ENCODE measurements at places on chromosomes 7 and 10.

DNA sequence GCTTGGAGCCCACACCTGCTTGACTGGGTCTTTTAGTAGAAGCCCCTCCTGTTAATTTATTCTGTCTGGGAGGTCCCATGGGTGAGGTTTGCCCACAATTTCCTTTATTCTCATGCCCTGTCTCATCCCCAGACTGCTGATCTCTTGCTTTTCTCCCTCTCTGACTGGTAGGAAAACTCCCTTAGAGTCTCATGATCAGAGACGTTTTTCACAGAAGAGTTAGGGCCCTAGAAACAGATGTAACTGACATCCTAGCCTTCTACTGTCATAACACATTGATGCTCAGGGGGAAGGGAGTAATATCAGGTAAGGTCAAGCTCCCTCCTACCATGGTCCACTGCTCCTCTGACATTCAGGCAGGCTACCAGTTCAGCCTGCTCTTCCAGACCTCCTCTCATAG, 43.7 kb upstream of the WASL start:
- DNase-seq, result no peak

- DNase-seq, result peak; percentile 69
These were observed 32.0 kb upstream of the PLEKHA1 start for GRCh38 chr10:122342293-122343134.

GRCh38 chr7:102080019-102080433, 206.6 kb upstream of the SH2B2 start:
- no peak for DNase-seq

- no peak for DNase-seq
These were observed 61.1 kb upstream of the PDCD4 start for GRCh38 chr10:110810625-110811024.

DNA sequence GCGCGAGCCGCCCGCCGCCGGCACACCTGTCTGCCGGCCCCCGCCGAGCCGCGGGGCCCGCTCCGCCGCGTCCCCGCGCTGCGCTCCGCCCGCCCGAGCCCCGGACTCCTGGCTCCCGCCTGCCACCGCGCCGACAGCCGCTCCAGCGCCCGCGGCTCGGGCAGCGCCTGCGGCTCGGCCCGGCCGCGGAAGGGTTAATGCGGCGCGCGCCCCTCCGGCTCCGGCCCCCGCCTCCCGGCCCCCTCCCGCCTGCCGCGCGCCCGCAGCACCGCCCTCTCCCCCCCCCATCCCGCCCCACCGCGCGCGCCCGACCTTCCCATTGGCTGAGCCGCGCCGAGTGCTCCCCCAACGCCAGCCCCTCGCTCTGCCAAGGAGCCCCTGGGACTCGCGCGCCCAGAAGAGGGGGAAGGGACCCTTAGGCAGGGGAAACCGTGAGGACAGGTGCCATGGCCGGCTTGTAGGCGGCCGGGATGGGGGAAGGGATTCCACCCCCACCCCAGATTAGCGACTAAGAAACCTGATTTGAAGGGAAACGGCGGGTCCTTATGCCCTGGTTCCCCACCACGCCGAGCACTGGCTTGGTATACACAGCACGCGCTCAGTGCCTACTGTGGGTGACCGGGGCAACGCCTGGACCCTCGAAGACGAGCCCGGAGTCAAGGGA, at the start of gene KCNH2:
KCNH2 (minus strand) TSS at position 196 of the 664 bp plus-strand sequence. CDS start 408 bp downstream, outside the sequence.
- no peak for DNase-seq

GRCh38 chr7:50676740-50677637, 105.7 kb downstream of the GRB10 start:
- no peak for DNase-seq

- no peak for DNase-seq
These were observed 763.4 kb downstream of the KCNMA1 start for GRCh38 chr10:76874176-76874575.

DNA sequence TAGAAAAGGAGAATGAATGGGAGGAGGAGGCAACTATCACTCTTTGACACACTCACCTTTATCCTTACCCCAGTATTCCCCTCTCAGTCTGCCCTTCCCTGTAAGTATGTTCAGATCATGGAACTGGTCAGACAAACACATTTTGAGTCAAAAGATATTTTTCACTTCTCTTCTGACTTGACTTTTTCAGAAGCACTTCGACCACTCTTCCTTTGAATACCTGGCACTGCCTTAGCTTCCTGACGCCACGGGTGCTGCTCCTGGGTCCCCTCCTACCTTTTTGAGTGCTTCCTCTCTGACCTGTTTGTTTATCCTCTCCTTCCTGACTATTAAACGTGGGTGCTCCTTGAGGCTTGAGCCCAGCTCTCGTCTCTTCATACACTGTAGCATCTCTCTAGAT, 19.8 kb upstream of the C10orf67 start:
- DNase-seq, result peak; percentile 40

- DNase-seq, result no peak
These were observed 23.3 kb downstream of the FZD1 start for GRCh38 chr7:91287371-91288084.

GRCh38 chr10:9147475-9147874, 1093.0 kb downstream of the GATA3 start:
- DNase-seq, result no peak

GRCh38 chr10:33228426-33228825, 106.0 kb downstream of the NRP1 start:
- no peak for DNase-seq

GRCh38 chr10:31921031-31921430, 7.6 kb downstream of the ARHGAP12 start:
- no peak for DNase-seq

GRCh38 chr7:106058928-106059324, 53.2 kb downstream of the SYPL1 start:
- DNase-seq, result no peak

- no peak for DNase-seq
These were observed 361.3 kb upstream of the MKI67 start for GRCh38 chr10:128487517-128487916.

DNA sequence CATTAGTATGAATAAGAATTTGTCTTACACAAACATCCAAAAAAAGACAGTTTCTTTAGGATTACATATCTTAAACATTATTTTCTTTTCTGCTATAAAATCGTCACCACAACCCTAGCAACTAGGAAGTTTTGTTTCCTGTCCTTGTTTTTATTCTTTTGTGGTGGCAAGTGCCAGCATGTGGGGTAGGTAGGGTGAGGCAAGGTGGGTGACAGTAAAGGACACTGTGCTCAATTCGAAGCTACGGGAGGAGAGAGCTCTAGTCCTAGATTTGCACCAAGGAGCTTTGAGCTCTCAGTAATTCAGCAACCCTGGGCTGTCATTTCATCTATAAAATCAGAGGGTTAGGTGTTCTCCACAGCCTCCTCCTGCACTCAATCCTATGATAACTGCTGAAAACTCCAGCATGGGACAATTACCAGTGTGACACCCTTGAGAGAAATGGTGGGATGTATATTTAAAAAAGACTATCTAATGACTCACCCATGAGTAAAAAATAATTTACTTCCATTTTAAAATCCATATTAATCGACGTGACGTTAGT, 187.1 kb downstream of the FAM107B start:
- DNase-seq, result no peak

DNA sequence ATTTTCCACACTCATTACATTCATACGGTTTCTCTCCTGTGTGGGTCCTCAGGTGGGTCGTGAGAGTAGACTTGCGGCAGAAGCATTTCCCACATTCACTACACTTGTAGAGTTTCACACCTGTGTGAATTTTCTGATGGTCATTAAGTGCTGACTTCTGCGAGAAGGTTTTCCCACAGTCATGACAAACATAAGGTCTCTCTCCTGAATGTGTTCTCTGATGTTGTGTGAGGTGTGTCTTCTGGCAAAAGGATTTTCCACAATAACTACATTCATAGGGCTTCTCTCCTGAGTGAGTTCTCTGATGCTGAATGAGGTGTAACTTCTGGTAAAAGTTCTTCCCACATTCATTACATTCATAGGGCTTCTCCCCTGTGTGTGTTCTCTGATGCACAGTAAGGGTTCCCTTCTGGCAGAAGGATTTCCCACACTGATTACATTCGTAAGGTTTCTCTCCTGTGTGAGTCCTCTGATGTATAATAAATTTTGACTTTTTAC, 15.1 kb downstream of the ZNF12 start:
- DNase-seq, result no peak

GRCh38 chr10:55410415-55410885, 609.4 kb upstream of the PCDH15 start:
- no peak for DNase-seq

DNA sequence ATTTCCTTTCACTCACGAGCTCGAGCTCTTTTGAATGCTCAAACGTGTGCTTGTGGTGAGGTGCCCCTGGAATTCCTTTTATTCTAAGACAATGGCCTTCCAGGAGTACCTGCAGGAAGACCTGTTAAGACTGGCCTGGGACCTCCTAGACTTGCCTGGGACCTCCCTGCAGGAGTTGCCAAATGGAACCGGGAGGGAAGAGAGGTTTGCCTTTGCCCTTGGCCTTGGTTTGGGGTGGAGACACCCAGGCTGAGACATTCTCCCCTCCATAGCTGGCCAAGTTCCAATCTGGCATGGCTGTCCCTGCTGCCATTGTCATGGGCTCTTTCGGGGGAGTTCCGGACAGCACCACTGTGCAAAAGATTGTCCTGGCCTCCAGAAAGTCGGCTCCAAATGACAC, 39.7 kb downstream of the DNAJB12 start:
- DNase-seq, result no peak

- no peak for DNase-seq
These were observed 22.5 kb upstream of the SH3PXD2A start for GRCh38 chr10:103877861-103878260.

DNA sequence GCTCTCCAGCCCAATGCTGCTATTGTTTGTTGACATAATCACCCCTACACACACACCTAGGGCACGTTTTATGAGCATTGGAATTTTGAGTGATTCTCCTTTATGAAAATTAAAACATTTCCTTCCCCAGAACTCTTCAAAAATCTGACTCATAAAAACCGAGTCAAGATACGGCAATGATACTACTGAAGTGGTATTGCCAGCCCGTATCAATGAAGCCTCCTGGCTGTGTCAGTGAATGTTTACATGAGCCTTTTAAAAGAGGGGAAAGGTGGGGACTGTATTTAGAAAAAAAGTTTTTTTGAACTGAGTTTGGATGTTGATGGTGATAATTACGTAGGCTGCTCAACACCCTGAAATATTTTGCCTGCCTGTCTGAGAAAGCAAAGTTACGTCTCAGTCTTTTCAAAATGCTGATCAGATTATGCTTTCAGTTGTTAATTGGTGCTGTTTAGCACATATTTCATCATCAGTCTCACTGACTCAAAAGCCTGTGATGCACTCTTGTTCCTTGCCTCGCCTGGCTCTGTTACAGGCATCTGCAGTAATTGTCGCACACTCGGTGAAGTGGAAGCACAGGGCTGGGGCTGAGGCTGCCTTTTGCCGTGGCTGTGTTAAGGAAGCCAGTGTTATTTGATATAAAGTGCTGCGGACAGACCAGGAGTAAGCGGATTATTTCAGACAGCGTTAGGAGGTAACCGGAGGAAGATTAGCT, 157.4 kb upstream of the TCF7L2 start:
- no peak for DNase-seq

DNA sequence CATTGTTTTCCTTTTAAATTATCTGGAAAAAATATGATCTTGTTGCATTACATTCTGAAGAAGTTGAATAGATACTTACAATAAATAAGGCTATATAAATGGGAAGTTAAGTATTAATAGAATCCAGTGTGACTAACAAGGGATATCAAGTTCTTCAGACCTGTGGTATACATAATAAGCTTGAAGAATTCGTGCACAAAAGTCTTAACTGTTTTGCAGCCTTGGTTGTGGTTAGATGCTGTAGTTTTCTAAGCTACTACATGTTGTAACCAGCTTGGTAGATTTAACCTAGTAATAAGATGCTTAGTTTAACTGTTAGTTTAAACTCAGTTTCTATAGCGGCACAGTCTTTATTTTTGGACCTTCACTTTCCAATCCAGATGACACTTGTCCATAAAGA, 106.2 kb upstream of the GLCCI1 start:
- DNase-seq, result no peak

DNA sequence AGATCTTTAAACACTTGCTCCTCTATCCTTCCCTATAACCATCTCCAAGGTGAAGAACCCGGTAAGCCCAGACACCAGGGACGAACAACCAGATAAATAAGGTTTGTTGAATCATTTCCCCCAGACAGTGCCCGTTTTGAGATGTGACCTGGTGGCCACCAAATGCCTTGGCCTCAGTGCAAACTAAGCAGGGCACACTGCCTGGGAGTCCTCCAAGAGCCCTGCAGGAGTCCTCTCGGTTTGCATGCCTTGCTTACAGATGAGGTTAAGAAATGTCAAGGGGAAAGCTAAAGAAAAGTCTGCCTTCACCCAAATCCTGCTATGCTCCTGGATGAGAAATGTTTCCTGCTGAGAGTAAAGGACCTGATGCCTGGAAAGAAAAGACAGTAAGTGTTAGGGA, 31.6 kb downstream of the SLIT1 start:
- no peak for DNase-seq

GRCh38 chr7:12524794-12525386, 45.6 kb upstream of the SCIN start:
- DNase-seq, result no peak

DNA sequence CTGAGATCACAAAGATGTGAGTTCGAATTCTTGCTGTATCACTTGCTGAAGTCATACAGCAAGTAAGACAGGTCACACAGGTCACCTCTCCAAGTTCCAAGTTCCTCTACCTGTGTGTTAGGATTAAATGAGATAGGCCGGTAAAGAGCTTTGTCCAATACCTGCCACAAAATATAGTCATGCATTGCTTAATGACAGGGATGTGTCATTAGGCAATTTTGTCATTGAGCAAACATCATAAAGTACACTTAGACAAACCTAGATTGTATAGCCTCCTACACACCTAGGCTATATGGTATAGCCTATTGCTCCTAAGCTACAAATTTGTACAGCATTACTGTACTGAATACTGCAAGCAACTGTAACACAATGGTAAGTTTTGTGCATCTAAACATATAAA, 469.4 kb downstream of the KCNMA1 start:
- DNase-seq, result no peak

DNA sequence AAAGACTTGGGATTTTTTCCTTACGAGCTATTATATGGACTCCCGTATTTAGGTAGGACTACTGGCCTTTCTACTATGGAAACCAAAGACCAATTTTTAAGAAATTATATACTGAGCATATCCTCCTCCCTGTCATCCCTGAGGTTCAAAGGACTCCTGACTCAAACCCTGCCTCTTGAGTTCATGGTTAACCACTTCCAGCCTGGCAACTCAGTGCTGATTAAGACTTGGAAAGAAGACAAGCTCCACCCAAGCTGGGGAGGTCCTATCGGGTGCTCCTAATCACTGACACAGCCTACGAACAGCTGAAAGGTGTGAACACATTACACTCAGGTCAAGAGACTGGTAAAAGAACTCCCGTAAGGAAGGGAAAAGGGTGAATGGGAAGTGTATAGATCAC, 66.8 kb downstream of the LYZL2 start:
- DNase-seq, result peak; percentile 60

DNA sequence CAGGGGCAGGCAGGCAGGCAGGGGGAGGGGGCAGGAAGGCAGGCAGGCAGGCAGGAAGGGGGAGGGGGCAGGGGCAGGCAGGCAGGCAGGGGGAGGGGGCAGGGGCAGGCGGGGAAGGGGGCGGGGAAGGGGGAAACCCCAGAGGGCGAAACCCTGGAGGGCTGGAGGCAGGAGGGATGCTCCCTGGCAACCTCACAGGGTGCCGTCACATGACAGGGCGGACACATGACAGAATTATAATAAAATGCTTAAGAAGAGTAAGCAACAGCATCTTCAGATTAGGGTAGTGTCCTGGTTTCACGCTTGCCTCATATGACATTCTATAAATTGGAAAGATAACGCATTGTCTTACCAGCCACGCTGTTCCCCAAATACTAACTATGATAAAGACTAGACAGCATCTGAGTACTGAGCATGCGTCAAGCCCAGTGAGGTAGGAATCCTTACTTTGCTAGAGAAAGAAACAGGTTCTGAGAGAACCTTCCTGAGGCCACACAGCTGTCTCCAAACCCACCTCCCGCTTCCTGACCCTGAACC, 131.6 kb downstream of the DIP2C start:
- DNase-seq, result peak; percentile 26

- no peak for DNase-seq
These were observed 48.5 kb upstream of the AQP1 start for GRCh38 chr7:30862995-30863705.

Data from activated CD4-positive, alpha-beta T cell treated with anti-CD3 and anti-CD28 coated beads for 48 hours (primary cell).